Chondrocyte (in vitro differentiated cells): ENCODE measurements at places on chromosomes 6 and 20. TPM values are rescaled to one million over a fixed set of nuclear protein-coding genes. Genes with fewer than 3 reads are reported as not detected.

DNA sequence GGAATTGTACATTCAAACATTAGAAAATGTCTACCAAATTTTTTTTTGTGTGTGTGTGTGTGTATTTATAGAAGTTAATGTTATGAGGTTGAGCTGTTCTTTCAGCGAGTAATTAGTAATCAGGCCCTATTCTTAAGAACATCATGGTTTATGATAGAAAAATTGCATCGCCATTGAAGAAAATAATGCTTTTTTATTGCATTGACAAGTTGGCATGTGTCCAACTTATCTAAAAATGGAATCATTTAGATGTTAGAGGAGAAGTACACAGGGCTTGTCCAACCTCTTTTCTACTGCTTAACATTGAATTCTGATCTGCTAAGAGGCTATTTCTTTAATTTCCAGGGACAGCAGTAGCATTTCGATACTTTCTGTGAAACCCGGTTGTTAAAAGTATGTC lies 61.6 kb upstream of the ADGRG6 start:
- H3K36me3 ChIP-seq: no peaks in the 10 kb centered on the region
- no peaks in the 10 kb centered on the region for H3K27me3 ChIP-seq
- H3K4me3 ChIP-seq: no peak overlapping the region
- peaks cover 12% of the 10 kb centered on the region for H3K4me1 ChIP-seq
- no peak for DNase-seq
- no peak overlapping the region for H3K27ac ChIP-seq

DNA sequence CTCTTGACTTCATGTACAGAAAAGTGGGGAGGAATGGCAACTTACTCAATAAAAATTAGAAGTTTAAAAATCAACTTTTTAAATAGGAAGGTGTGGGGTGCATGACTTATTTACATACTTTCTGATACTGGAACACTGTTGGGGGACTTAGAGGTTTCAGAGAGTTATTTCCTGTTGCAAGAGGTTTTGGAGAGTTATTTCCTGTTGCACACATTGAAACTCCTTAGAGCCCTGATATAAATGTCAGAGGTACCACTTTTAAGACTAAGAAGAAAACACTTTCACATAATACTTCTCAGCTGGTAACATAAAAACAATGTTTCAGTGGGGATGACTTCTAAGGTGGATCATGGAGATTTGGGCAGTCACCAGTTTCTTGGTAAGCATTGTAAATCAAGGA lies 579.9 kb downstream of the MMUT start:
- peaks cover 2% of the 10 kb centered on the region for H3K27me3 ChIP-seq
- no peaks in the 10 kb centered on the region for H3K36me3 ChIP-seq
- no peak overlapping the region for H3K4me3 ChIP-seq
- H3K4me1 ChIP-seq: no peaks in the 10 kb centered on the region
- H3K27ac ChIP-seq: no peak overlapping the region

DNA sequence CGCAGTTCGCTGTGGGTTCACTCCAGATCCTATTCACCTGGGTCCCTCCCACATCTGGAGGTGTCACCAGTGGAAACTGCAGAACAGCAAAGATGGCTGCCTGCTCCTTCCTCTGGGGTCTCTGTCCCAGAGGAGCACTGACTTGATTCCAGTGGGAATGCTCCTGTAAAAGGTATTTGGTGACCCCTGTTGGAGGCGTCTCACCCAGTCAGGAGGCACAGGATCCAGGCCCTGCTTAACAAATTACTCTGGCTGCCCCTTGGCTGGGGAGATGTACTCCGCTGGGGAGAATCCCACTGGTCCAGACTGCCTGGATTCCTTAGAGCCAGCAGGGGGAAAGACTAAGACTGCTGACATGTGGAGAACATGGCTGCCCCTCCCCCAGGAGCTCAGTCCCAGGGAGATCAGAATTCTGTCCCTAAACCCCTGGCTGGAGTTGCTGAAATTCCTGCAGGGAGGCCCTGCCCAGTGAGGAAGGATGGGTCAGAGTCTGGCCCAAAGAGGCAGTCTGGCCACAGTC lies 483.0 kb downstream of the CBLN4 start:
- no peaks in the 10 kb centered on the region for H3K36me3 ChIP-seq
- no peak overlapping the region for H3K27ac ChIP-seq
- DNase-seq: no peak
- H3K4me1 ChIP-seq: no peaks in the 10 kb centered on the region
- H3K27me3 ChIP-seq: no peaks in the 10 kb centered on the region
- no peak overlapping the region for H3K4me3 ChIP-seq

DNA sequence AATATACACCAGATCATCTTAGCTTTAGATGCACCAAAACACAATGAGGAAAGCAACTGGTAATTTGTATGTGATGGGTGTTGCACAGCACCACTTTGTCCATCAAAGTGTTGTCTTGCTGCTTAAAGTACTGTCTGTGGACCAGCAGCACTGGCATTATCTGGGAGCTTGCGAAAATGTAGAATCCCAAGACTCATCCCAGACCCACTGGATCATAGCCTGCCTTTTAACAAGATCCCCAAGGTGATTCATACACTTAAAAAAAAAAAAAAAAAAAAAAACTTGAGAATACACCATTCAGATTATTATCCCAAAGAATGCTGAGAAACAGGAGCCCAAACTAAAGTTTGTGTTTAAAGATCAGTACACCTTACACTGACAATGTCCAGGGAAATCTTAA lies 123.4 kb downstream of the TASP1 start:
- H3K27ac ChIP-seq: no peak overlapping the region
- no peak overlapping the region for H3K4me3 ChIP-seq
- H3K4me1 ChIP-seq: peaks cover 8% of the 10 kb centered on the region
- no peak for DNase-seq
- H3K27me3 ChIP-seq: no peaks in the 10 kb centered on the region

GRCh38 chr20:25858495-25859425 lies 162.1 kb upstream of the ZNF337 start:
- H3K4me3 ChIP-seq: no peak overlapping the region
- H3K27ac ChIP-seq: no peak overlapping the region
- peaks cover 3% of the 10 kb centered on the region for H3K27me3 ChIP-seq
- DNase-seq: peak; percentile 59

GRCh38 chr20:24731312-24731711 lies 217.8 kb upstream of the CST7 start:
- peaks cover 3% of the 10 kb centered on the region for H3K27me3 ChIP-seq
- no peaks in the 10 kb centered on the region for H3K36me3 ChIP-seq
- peaks cover 15% of the 10 kb centered on the region for H3K4me1 ChIP-seq
- no peak overlapping the region for H3K4me3 ChIP-seq

- H3K4me1 ChIP-seq: peaks cover 11% of the 10 kb centered on the region
- no peak overlapping the region for H3K4me3 ChIP-seq
- H3K27me3 ChIP-seq: peaks cover 10% of the 10 kb centered on the region
- DNase-seq: no peak
- H3K27ac ChIP-seq: no peak overlapping the region
- H3K36me3 ChIP-seq: no peaks in the 10 kb centered on the region
Measured at GRCh38 chr6:14317387-14317970, 199.9 kb downstream of the CD83 start.

RAET1L gene
- total RNA-seq: not detected in 3 replicates

- DNase-seq: no peak
- no peak overlapping the region for H3K27ac ChIP-seq
Measured at GRCh38 chr6:148851683-148852556, 105.1 kb downstream of the UST start.

BEND3 gene
- 3.1 to 3.9 TPM (median 3.6 TPM) in 3 replicates for total RNA-seq

DNA sequence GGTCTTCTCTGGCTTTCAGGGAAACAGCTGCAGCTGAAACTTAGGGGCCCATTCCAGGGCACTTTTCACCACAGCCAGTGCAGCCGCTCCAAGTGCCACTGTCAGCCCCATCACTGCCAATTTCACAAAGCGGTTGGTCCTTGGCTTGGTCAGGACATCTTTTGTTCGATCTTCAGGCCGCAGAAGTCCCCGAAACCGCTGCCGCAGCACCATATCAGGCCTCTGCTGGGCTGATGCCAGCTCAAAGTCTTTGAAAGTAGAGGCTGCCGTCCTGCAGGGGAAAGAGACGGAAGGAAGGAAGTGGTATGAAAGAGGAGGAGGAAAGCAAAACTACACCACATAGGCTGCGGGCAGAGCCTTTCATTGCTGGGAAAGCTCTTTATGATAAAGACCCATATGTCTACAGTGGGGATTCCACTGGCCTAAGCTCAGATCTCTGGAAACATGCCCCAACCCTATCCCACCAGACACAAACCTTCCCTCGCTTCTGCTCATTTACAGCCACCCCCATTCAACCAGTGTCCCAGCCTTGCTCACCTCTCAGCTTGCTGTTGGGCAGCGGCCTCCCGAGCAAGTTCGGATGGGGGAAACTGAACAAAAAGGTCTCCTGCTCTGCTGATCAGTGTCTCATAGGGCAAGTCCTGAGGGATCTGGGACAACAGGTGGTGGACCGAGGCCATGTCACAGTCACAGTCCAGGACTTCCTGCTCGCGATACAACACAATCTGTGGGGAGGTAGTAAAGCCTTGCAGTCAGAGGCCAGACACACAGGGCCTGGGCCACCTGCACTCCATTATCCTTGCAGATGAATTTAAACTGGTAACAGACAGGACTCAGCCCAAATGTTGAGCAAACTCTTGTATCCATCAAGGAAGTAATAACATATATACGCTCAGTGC lies 23.5 kb downstream of the TBC1D20 start:
- no peaks in the 10 kb centered on the region for H3K27me3 ChIP-seq
- no peak overlapping the region for H3K4me3 ChIP-seq
- H3K36me3 ChIP-seq: peaks cover 44% of the 10 kb centered on the region
- no peak for DNase-seq
- peaks cover 15% of the 10 kb centered on the region for H3K4me1 ChIP-seq
- H3K27ac ChIP-seq: no peak overlapping the region

DNA sequence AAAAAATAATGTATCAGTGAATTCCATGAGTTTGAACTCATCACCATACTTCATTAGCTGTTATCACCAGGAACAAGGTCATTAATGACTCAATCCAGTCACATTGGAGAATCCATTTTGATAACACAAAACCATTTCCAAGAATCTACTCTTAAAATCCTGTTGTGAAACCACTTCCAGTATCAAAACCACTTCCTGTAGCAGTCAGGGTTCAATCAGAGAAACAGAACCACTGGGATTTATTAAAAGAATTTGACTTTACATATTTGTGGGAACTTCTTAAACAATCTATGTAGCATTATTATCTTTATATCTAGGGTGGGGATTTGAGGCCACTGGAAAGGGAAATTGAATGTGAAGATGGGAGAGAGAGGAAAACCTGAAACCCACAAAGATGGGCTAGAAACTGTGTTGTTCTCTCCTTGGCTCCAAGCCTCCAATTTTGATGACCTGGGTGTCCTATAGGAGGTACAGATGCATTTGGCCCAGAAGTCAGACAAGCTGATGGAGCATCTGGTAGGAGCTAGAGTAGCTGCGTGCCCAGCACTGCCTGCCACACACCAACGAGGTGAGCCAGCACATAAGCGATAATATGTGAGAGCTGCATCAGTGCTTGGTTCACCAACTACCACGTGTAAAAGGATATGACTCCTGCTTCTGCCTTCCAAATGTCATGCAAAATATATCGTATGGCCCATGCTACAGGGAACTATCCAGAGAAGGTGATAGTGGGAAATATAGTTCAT lies 117.0 kb downstream of the TMEM200A start:
- no peak for DNase-seq
- H3K4me1 ChIP-seq: peaks cover 13% of the 10 kb centered on the region
- H3K4me3 ChIP-seq: no peak overlapping the region
- peaks cover 4% of the 10 kb centered on the region for H3K36me3 ChIP-seq
- no peaks in the 10 kb centered on the region for H3K27me3 ChIP-seq

DNA sequence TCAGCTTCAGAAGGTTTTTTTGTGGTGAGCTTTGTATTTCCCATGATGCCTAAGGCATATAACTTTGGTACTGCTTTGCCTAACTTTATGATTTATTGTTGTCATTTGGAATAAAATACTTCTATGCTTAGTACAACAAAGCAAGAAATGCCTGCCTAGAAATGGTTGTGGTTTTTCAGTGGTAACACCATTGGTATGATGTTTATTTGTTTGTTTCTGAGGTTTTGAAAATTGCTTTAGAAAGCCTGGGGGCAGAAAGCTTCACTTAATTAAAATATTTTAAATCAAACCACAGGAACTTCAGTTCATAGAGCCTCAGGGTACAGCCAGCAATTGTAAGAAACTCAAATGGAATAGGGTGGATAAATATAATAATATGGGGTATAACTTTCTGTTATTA lies 351.2 kb upstream of the MAP3K7 start:
- no peak for DNase-seq
- H3K4me3 ChIP-seq: no peak overlapping the region
- no peak overlapping the region for H3K27ac ChIP-seq
- no peaks in the 10 kb centered on the region for H3K36me3 ChIP-seq
- H3K27me3 ChIP-seq: no peaks in the 10 kb centered on the region
- peaks cover 6% of the 10 kb centered on the region for H3K4me1 ChIP-seq

DNA sequence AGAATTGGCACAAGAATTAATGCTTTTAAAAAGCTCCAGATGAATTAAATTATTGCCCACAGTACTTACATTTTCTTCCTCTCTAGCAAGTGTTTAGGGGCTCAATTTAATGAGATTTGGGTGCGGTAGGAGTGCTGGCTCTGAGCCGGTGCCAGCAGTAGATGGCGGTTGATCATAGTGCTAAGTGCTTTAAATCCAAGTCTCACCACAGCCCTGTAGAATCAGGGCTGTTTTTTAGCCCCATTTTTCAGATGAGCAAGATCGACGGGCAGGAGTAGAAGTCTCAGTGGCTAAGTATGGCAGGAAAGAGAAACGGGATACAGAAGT lies 136.9 kb upstream of the SALL4 start:
- no peak overlapping the region for H3K4me3 ChIP-seq
- H3K36me3 ChIP-seq: no peaks in the 10 kb centered on the region
- DNase-seq: no peak
- no peak overlapping the region for H3K27ac ChIP-seq
- no peaks in the 10 kb centered on the region for H3K27me3 ChIP-seq

LKAAEAR1 gene
- 0.55 to 1.4 TPM in 2 of 3 replicates, not detected in the other for total RNA-seq

FNDC11 gene
- 0.25 to 0.38 TPM in 2 of 3 replicates, not detected in the other for total RNA-seq
